Motor neuron (in vitro differentiated cells): ENCODE measurements at places on chromosomes 2 and 18. TPM values are rescaled to one million over a fixed set of nuclear protein-coding genes. Genes with fewer than 3 reads are reported as not detected.
A peak's percentile ranks its signal among the peaks of the same experiment; 100 is the strongest.

DNA sequence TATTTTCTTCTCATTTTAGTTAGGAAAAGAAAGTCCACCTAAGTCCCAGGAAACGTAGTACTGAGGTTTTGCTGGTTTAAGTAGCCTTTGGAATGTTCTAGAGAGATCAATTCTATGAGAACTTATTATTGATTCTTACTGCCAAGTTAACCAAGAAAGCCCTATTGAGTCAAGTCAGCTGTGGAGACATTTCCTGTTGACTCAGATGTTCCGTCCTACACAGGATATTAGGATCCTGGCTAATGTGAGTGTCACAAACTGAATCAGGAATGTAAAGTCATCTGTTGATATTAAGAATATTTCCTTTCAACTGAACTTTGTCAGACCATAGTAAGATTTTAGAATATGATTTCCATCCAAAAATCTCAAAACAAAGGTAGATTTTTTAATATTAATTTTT lies 654.3 kb downstream of the LRRTM4 start:
- no peak for ATAC-seq

DLGAP1 gene
- total RNA-seq: 14.3 and 31.1 TPM in 2 replicates

- no peak for ATAC-seq
Measured at GRCh38 chr18:55833543-55833942, 245.6 kb upstream of the TCF4 start.

GRCh38 chr2:221554769-221555493 lies 17.2 kb downstream of the EPHA4 start:
- peak; percentile 88 for ATAC-seq

PTPRM gene
- total RNA-seq: 88.5 and 108 TPM in 2 replicates

KRTCAP3 gene
- 3.1 and 3.2 TPM in 2 replicates for total RNA-seq

- no peak for ATAC-seq
Measured at GRCh38 chr2:72117029-72117428, 30.6 kb downstream of the CYP26B1 start.

DNA sequence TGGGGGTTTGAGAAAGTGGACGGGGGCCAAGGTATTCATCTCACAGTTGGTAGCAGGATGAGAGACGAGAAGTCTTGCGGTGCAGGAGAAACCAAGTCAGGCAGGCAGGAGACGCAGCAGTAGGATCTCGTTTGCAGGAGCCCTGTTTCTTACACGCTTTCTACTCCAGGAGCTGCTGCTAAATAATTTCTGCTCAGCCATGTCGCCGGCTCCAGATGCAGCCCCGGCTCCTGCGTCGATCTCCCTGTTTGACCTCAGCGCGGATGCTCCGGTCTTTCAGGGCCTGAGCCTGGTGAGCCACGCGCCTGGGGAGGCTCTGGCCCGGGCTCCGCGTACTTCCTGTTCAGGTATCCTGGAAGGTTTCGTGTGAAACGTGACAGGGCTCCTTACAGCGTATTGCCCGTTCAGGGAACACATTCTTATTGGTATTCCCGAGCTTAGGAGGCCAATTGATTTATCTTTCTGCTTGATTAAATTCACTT lies 494 bp downstream of the ANKZF1 start:
- no peak for ATAC-seq
